ENCODE measurements at places on chromosomes 7 and 10.

GRCh38 chr7:44194069-44194468, 4.8 kb upstream of the GCK start:
- DNase-seq, result no peak

GRCh38 chr10:113983552-113983951, 60.1 kb upstream of the ADRB1 start:
- DNase-seq, result no peak

DNA sequence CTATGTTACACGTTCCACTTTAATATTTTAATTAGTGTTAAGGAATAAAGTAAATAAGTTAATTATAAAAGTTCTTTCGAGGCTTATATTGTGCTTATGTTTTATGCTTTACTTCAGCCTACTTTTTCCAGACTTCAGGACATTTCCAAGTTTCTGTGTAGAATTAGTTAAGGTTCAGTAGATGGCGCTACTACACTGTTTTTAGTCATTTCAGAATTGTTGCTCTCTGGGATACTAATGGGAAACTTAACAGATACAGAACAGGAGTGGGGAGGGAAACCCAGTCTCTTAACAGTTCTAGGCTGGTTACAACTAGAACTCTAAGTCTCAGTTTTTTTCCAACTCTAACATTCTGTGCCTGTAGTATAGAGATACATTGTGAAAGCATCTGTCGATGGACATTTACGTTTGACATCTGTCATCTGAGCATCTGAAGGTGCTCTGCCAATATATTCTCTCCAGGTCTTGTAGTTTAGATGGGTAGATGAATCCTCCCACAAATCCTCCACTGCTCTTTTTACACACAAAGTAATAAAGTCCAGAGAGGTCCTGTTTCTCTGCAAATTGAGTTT, 56.8 kb upstream of the FAM171A1 start:
- peak; percentile 18 for DNase-seq

GRCh38 chr7:46746695-46747687, 825.9 kb upstream of the IGFBP3 start:
- no peak for DNase-seq

DNA sequence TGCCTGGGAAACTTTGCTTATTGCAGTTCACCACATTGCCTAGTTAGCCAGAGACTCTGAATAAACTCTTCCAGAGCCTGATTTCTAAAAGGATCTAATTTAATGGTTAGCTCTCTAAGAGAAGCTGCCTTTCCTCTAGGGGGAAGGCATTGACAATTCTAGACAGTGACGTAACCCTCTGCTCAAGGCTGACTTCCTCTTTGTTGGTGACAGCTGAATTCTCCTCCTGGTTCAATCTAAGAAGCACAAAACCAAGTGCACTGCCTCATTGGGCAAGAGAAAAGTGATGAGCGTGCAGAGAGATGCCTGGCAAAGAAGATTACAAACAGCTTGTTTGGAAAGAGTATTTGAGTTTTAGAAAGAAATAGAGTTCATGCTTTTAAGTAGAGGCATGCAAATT, 102.7 kb downstream of the MACC1 start:
- DNase-seq, result no peak

- no peak for DNase-seq
These were observed 286.2 kb downstream of the HTR7 start for GRCh38 chr10:90571481-90572258.

DNA sequence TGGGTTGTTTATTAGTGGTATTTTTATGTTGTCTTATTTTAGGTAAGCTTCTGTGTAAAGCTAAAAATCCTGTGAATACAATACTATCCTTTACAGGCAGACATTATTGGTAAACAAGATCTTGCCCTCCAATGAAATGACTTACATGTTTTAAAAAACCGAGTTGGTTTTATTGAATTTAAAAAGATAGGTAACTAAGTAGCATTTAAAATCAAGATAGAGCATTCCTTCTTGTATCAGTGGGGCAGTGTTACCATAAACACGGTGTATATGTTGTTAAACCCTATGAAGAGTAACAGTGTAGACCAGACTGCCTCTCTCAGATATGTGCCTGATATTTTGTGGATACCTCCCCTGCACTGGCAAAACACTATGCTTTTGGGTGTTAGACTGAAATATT, 81.0 kb downstream of the SNX10 start:
- peak; percentile 27 for DNase-seq

DNA sequence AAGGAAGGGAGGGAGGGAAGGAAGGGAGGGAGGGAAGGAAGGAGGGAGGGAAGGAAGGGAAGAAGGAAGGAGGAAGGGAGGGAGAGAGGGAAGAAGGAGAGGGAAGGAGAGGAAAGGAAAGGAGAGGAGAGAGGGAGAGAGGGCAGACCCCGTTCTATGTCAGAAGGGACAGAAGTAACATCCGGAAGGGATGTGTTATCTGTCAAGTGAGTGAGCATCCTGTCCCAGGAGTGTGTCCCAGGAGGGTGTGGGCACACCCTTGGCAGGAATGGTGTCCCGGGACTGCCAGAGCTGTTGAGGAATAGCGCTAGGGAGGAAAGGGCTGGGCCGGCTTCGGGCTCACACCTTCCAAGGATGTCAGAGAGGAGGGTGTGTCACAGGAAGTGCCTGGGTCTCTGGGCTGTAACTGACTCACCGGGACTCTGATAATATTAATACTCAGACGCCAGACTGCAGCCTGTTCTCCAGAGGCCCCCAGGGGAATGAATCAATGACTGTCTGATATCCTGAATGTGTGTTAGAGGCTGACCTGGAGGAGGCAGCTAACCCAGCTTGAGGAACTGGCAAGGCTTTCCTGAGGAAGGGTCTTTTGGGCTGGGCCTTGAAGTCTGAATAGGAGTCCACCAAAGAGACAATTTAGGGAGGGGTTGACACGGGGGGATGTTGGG, 125.6 kb upstream of the TNRC18 start:
- DNase-seq, result no peak

GRCh38 chr10:13054844-13055243, 45.1 kb upstream of the OPTN start:
- no peak for DNase-seq

GRCh38 chr10:121108051-121108450, 256.9 kb downstream of the WDR11 start:
- no peak for DNase-seq

- DNase-seq, result no peak
These were observed 175.9 kb downstream of the POU6F2 start for GRCh38 chr7:39153647-39154046.

- no peak for DNase-seq
These were observed 77.4 kb downstream of the ZNF365 start for GRCh38 chr10:62451611-62451975.
